ENCODE measurements at places on chromosomes 5 and 9.

DNA sequence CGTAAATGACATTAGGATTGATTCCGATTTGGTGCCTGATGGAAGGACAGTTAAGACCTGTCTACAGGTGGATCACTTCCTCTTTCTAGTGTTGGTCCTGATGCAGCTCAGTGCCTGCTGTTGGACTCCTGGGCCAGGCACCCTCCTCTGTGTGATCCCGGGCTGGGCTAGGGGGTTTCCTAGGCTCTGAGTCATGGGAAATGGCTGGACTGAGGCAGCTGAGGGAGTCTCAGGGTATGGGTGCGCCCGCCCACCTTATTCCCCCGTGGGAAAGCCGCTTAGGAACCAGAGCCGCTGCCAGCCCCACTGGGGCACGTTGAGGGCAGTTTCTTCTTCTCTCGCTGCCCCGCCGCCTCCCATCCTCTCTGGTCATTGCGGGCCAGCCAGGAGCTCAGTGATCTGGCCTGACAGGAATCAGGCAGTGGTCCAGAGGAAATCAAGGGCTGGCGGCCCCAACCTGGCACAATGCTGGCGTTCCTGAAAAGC is 12.9 kb downstream of the TCF7 start:
- no peak for DNase-seq

- DNase-seq, result no peak
Measured at GRCh38 chr5:17829456-17829855, 195.2 kb downstream of the TAF11L14 start.

- no peak for DNase-seq
Measured at GRCh38 chr9:96130970-96131369, 171.0 kb downstream of the HSD17B3 start.

GRCh38 chr9:90034071-90034470 is 429.3 kb downstream of the GADD45G start:
- no peak for DNase-seq

DNA sequence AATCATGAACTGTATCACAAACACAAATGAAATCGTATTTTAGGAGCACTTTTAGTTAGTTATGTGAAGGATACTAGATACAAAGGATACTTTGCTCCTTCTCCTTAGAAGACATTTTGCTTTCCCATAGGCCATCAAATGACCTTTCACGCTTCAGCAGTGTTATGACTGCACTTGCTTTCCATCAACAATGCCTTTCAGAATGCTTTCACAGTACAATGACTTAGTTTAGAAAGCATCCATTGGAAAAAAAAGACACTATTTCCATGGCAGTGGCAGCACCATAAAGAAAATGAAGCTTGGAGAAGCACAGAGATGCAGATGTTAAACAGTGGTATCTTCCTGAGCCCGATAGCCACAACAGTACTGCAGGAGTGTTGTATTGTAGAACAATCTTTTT is 203.9 kb downstream of the PCSK1 start:
- DNase-seq, result no peak
